NCI-H2227 treated with DMSO at 0.1 percent for 48 hours (cell line): ENCODE measurements at places on chromosomes 5 and 9.

DNA sequence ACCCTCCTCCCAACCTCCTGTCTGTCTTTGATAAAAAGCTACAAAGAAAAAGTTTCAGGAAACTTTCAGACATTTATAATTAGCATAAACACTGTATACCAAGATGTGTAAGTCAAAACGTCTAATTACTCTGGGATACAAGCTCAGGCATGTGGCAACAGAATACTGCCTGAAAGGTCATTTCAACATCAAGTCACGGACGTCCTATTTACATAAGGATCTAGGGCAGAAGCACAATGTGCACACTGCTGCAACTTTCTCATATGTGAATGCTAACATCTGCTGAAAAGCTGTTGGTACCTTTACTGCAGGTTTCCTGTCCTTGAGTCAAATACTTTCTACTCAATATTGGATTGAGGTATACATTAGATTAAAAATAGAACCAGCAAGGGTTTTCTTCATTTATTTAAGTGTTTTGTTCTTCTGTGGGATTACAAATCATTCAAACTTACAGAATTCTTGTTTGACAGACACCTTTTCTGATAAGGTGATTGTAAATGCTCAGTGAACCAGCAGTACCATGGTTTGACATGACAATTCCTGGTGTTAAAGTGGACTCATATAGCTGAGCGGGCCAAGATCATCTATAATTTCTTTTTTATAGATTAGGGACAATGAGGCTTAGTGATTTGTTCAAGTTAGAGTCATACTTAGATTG, 36.8 kb downstream of the ELL2 start:
- DNase-seq, result no peak

- peak; percentile 46 for DNase-seq
These were observed 170.1 kb downstream of the CDH12 start for GRCh38 chr5:22683050-22683449.

DNA sequence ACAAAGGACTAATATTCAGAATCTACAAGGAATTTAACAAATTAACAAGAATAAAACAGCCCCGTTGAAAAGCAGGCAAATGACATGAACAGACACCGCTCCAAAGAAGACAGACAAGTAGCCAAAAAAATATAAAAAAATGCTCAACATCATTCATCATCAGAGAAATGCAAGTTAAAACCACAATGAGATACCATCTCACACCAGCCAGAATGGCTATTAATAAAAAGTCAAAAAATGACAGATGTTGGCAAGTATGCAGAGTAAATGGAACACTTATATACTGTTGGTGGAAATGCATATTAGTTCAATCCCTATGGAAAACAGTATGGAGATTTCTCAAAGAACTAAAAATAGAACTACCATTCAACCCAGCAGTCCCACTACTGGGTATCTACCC, 302.7 kb upstream of the RGMB start:
- no peak for DNase-seq

DNA sequence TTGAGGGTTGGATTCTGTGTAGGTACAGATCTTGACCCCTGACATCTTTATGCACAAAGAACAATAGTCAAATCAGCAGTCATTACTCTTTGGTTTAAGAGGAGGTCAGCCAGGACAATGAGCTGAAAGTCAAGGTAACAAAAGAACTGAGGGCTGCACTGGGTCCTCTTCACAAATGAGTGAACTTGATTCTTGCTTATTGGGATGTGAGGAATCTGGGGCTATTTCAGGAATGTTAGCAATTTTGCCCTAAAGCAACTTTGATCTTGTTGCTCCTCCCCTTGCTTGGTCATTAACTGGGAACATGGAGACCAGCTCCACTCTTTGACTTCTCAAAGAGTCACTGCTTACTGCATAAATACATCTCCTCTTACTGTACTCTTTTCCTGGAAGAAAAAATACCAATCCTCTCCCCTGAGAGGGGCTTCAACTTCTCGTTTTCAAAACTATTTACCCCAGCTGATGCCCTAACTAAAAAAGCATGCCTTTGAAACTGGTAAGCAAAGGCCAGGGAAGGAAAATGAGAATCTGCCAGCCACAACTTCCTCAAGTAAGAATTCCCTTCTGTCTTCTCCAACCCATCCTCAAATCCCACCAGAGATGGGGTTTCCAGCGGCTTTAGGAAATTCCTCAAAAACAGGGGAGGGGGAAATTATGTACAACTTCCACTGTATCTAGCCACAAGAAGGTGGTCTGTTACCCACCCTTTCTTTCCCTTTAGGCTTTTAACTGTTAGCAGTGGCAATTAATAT, 368.3 kb downstream of the ENC1 start:
- no peak for DNase-seq

DNA sequence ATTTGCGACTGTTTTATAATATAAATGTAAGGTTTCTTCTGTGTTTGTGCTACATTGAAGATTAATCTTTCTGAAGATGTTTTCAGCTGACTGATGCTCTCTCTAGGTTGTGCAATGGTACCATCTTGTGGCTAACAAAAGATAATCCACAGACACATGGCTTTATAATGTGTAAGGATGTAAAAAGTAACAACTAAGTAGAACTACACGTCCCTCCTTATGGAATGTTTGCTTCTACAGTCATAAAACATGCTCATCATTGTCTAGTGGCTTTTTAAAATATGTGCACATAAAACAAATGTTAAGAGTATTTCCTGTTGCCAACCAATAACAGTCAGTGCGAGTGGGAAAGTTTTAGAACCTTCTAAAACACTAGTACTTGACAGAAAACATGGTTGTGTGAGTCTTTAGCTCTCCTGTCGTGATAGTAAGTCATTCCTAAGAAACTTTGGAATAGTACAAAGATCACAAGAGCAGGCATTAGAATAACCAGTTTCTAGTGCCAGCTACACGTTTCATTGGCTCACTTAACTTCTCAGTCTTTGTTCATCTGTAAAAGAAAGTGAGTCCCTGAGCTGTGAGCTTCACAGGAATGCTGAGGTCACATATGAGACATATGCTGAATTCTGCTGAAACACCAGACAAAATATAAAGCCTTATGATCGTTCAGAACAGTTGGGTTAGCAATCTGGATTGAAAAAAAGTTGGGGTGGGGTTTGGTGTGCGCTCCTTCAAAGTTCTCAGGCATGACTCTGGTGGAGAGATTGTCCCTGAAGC, 75.7 kb upstream of the GLIS3 start:
- peak; percentile 46 for DNase-seq

DNA sequence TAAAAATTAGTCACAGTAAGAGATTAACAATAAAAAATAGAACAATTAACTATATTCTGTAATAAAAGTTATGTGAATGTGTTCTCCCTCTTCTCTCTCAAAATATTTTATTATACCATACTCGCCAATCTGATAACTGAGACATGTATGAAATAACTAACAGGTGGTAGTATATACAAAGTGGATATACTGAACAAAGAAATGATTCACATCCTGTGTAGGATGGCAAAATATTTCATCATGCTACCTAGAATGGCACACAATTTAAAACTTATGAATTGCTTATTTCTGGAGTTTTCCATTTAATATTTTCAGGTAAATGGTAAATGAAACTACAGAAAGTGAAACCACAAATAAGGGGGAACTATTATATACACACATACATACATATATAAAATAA, 152.5 kb downstream of the RNF180 start:
- no peak for DNase-seq

GRCh38 chr5:95830226-95830625, 7.7 kb upstream of the GLRX start:
- no peak for DNase-seq

- no peak for DNase-seq
These were observed 62.5 kb upstream of the ITGA1 start for GRCh38 chr5:52725065-52725746.

DNA sequence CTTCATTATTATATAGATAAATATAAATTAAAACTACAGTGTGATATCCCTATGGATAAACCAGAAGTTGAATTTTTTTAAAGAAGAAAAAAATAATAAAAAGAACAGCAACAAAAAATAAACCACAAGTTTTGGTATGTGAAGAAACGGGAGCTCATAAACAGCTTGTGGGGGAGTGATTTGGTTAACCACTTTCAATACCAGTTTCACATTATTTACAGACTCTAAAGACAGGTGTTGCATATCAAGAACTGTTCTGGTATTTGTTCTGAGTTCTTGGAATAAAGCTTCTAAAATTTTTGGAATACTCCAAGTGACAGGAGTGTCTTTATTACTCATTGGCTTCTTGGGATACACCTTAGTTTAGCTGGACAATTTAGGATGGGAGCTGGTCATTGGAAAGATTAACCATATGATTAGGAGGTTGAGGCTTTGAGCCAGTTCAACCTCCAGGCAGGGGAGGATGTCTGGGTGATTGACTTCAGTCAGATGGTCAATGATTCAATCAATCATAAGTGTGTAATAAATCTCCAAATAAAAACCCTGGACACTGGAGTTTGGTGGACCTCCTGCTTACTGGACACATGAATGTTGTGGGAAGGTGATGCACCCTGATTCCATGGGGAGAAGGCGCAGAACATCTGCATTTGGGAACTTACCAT, 2223.1 kb upstream of the C9orf72 start:
- DNase-seq, result no peak

- no peak for DNase-seq
These were observed 36.2 kb upstream of the ZNF366 start for GRCh38 chr5:72543365-72543764.

GRCh38 chr9:94449486-94449885, 105.4 kb upstream of the PCAT7 start:
- DNase-seq, result no peak

DNA sequence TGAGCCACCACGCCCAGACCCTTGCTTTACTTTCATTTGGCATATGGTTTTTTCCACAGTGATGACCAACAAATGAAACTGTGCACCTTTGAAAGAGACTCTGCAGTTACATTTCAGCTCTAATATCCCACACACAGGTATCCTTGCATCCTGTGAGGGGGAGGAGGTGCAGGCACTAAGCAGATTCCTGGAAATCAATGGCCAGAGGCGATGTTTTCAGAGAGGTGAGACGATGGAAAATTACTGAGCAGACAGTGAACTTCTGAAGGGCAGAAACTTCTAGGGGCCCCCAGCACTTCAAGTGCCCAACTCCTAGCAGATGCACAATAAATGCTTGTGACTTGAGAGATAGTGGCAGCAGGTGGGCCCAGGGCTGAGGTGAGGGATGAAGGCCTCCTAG, 29.8 kb upstream of the GNE start:
- DNase-seq, result no peak

DNA sequence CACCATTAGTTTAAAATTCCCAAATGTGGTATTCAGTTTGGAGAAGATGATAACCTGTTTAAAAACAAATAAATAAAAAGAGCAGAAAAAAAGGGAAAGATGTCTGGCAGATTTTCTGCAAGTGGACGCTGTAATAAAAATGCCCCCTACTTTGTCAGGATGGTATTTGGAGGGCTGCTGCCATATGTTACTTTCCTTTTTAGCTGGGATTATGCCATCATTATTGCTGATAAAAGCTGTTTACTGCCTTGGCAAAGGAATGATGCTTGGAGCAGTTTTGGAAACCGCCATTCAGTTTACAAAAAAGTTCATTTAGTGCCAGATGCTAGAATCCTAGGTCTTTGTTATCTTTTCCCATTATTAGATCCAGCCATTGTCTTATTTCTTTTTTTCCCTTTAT, 104.8 kb downstream of the PBX3 start:
- no peak for DNase-seq

- DNase-seq, result no peak
These were observed 6.3 kb downstream of the NMRK1 start for GRCh38 chr9:75081632-75082031.

DNA sequence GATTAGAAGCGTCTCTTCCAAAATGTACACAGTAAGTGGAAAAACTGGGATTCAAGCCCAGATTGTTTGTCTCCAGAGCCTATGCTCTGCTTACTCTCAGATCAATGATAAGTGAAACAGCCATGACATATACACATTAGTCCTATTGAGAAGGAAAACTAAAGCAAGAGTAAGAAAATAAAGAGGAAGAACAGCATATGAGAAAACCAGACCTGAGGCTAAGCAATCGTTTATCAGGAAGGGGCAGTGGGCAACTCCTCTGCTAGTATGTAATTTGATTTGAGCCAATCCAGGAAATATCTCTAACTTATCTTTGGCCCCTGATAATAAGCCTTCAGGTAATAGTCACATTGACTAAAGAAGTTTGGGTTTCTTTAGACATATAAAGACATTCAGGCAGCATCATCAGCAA, 789.9 kb upstream of the C9orf72 start:
- no peak for DNase-seq

DNA sequence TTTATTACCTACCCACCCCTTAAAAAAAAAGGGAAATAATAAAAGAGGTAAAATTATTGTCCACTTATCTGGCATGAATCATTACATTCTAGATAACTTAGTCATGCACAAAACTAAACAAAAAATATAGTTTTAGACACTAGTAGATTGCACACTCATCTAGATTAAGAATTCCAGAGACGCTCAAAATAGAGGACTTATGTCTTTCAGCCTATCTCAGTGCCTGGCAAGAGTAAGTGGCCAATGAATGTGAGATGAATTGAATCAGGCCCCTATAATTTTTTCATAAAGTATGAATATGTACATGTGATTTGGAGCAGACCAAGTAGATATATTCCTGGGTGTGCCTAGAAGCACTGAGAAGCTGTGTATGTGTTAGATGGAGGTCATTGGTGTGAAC, 2.0 kb upstream of the RXFP3 start:
- no peak for DNase-seq

DNA sequence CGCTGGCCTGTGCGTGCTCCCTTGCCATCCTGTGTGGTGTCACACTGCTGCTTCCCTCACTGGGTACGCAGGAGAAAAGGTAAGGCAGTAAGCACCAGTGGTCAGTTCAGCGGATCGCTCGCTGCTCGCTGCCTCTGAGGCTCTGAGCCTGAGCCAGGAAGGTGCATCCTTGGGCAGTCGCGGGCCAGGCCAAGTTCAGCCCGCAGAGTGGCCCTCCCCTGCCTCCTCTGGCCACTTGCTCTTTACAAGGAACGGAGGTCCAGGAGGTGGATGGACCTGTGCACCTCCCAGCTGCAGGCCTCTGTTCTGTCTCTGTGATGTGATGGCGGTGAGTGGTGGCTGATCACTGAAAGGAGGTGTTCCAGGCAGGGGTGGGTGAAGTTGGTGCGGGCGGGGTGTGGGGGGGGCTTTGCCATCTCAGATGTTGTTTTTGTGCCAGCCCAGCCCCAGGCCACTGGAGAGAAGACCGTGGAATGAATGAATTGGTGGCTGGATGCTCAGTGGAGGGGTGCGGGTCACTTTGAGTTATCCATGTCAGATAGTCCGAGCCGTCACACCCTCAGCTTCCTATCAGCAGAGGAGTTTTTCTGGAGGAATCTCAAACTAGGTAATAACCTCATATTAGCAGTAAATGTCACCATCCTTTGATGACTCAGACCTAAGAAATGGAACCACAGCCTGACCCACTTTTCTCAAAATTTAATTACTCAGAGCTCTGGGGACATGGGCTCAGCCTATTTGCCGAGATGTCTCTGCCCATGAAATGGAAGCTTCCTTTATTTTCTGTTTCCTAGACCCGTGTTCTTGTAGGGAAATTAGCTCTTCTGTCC, 7.3 kb downstream of the COL5A1 start:
- no peak for DNase-seq
